ENCODE measurements at places on chromosomes 7 and 10.

DNA sequence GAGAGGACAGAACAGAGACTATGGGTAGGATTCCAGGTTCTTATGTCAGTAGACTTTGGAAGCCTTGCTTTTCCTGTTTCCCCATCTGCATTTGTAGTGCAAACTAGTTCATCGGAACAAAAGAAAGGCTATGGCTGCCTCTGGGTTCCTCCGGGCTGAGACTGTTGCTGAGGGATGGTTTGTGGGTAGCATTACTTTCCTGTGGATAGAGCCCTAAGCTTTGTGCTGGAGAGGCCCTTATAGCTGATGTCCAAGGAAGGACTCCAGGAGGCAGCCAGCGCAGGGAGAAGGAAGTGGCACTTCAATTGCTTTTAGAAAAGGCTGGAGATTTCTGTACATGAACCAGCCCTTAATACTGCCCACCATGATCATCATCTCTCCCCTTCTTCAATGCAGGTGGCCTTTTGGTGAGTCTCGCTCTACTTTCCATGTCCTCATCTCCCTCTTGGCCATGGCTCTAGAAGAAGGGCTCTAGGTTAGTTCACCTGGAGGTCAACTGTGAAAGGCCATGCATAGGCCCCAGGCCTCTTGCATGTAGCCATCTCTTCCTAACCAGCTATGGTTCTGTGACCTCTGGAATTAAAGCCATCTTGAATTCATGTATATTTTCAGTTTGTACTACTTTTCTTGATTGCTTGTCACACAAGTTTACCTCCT lies 15.4 kb downstream of the MXI1 start:
- DNase-seq, result no peak

DNA sequence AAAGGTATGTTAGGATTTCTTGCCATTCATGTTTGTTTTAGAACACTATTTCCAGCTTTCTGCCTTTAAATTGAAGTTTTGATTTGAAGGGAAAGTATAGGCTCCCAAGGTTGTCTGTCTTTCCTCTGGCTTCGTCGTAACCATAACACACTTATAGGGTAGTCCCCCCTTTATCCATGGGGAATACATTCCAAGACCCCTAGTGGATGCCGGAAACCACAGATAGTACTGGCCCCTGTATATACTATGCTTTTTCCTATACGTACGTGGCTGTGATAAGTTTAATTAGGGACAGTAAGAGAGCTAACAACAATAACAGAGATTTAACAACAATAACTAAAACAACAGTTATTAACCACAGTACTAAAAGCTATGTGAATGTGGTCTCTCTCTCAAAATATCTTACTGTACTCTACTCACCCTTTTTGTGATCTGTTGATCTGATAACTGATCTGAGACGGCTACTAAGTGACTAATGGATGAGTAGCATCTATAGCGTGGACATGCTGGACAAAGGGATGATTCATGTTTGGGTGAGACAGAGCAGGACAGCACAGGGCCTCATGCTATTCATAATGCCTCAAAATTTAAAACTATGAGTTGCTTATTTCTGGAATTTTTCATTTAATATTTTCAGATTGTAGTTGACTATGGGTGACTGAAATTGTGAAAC lies 273.1 kb downstream of the AUTS2 start:
- no peak for DNase-seq

DNA sequence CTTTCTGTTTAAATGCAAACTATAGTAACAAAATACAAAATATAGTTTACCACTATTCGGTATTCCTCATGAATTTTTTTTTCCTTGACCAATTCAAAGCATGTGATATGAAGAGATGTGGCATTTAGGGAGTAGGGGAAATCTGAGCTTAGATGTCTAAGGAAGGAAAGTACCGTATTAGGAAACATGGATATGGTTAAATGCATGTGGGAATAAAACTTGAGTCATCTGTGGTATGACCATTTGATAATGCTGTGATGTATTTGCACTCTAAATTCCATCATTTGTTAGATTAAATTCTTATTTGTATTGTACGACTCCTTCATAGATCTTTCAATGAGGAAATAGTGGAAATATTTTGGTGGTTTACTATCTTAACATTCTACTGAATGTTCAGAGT lies 19.7 kb downstream of the AHR start:
- no peak for DNase-seq

DNA sequence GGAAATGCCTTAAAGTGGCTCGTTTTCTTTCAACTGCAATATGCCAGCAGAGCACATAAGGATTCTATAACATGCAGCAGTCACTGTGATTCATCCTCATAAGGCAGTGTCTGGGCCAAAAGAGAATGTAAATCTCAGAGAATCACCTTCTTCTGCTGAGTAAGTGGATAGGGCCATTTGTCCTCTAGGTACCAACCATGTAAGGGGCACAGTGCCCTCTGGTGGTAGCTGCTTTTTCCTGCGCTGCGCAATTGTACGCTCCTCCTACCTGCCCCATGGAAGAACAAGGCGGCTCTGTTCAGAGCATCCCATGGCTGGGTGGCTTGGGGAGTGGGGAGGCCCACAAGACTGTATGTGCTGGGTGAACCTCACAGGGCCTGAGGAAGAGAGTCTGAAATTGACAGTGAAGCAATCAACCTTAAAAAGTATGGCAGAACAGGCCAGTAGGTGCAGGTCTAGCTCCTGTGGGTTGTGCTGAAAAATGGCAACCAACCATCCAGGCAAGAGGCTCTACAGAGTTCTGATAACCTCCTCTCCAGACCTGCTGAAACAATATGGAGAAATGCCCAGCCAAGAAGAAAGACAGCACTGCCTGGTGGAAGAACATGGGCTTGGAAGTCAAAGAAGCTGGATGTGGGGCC lies 78.6 kb upstream of the C10orf90 start:
- no peak for DNase-seq

DNA sequence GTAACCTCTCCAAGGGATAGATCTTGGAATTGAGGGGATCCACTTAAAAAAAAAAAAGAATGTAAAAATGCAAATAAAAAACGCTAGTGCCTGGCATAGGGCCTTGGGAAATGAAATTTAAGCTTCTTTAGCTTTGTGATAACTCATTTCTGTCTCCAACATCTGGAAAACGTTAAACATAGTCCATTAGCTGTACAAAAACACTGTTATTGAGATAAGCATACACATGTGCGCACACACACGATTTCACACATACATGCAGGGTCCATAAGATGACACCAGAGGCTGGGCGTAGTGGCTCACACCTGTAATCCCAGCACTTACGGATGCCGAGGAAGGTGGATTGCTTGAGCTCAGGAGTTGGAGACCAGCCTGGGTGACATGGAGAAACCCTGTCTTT lies 13.7 kb upstream of the CUL2 start:
- DNase-seq, result no peak

- DNase-seq, result no peak
Measured at GRCh38 chr7:84049071-84049836, 145.3 kb downstream of the SEMA3A start.

DNA sequence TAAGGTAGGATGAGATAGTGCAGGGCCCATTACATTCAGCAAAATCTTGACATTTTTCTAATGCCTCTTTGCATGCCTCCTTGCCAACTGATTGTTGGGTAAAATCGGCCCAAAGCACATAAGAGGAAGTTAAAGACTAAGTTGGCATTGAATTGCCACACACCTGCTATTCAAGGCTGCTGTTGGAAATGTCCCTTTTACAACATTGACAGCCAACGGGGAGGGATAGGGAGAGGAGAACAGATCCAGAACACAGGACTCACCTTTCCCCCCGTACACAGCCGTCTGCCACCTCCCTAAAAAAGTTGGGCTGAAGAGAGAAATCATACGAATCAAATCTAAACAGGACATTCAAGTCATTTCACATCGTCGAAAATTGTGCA lies 695 bp downstream of the FAM237B start:
- DNase-seq, result no peak

DNA sequence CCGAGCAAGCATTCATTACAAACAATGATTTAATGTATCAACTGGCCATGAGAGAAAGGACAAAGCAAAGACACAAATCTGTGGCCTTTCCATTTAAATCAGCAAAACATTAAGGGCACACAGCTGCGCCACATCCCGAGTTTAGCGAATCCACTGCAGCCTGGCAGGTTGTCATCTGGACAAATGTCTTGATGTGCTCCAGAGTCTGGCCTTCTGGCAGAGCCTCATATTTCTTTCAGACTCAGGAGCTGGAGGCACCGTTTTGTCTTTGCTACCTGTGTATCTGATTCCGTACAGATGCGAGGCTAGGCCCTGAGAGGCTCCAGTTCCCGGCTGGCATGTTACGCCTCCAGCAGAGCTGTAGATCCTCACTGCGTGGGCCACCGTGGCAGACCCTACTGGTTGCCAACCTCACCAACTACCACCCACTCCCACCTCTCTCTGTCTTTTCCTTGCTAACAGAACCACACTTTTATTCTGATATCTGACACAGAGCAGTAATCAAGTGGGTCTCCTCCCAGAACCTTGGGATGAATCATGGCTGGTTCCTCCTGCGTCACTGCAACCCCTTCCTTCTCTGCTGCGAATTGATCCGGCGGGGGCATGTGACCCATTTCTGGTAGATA lies 40.9 kb upstream of the EFCAB10 start:
- no peak for DNase-seq

All from activated T-helper 1 cell treated with Interleukin-2 at 50 U/mL for 16 hours (primary cell).